Mucosa of descending colon (tissue), 3 donors: ENCODE measurements at places on chromosomes 1 and 21. TPM values are rescaled to one million over a fixed set of nuclear protein-coding genes. Genes with fewer than 3 reads are reported as not detected.

DNA sequence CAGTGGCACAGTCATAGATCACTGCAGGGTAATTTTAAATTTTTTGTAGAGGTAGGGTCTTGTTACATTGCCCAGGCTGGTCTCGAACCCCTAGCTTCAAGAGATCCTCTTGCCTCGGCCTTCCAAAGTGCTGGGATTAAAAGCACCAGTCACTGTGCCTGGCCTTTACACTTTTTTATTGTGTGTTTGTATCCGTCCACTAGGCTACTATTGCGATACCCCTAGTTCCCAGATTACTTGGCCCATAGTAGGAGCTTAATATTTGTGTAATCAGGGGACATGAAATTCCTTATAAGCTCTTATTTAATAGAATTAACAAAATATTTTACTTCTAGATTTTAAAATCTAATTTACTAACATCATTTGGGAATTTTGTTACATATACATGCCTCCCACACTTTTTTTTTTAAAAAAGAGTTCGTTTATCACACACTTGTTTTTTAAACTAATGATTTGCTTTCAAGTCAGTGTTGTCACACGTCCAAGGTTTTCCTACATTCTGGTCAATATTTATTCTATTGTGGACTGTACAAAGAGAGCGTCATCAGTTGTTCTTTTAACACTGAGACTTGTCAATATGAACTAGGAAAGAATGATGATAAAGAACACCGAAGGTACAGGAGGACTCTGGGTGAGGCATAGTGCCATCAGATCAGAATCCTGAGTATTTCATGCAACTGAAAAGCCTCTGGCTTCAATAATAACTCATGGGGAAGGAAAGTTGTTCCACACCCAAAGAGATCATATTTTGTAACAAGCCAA lies 63.7 kb downstream of the LEPR start:
- DNase-seq, result no peak

GRCh38 chr1:99606306-99606705 lies 39.6 kb upstream of the PALMD start:
- DNase-seq, result no peak

DNA sequence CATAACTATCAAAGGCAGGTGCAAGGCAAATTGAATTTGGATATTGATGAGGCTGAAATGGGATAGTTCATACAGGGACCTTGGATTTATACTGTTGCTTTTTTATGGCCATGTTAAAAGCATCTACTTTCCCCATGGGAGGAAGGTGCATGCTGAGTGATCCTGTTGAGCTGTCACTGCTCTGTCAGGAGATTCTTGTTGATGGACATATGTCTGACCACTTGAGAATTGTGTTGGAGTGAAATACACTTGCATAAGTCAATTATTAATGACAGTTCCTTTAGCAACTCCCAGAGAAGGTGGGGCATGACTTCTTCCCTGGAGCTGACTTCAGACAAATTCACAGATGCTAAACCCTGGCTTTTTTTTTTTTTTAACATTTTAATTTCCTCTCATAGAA lies 58.4 kb upstream of the DYNLT5 start:
- no peak for DNase-seq

DNA sequence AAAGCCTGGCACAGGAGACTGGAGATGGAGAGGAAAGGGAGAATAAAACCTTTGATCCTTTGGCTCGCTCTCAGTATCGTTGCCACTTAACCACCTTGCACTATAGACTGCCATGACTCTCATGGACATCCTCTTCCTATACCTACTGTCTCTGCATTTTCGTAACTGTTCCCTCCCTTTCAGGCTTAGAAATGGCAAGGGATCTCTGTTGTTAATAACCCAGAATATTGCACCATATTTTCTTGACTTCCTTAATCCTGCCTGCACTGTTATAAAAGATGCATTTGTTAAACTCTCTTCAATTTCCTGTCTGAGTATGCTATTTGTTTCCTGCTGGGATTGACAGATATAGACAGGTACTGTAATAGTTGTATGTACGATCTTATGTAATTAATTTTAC lies 38.6 kb downstream of the CYYR1 start:
- no peak for DNase-seq

DNA sequence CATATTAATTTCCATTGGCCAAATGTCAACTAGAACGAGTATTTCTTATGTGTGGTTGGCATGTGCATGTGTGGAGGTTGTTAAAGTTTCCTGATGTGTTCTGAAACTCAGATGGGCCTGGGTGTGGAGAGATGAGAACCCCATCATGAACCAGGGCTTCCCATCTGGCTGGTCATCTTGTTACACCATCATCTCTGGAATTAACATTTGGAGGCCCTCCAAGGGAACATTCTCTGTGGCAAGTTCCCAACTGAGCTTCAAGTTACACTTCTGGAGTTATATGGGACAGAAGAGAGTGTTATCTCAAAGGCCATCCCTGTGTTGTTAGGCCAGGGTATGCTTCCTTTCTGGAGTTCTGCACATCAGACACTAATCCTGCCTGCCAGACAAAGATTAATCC lies 183.6 kb downstream of the TTLL7 start:
- no peak for DNase-seq

DNA sequence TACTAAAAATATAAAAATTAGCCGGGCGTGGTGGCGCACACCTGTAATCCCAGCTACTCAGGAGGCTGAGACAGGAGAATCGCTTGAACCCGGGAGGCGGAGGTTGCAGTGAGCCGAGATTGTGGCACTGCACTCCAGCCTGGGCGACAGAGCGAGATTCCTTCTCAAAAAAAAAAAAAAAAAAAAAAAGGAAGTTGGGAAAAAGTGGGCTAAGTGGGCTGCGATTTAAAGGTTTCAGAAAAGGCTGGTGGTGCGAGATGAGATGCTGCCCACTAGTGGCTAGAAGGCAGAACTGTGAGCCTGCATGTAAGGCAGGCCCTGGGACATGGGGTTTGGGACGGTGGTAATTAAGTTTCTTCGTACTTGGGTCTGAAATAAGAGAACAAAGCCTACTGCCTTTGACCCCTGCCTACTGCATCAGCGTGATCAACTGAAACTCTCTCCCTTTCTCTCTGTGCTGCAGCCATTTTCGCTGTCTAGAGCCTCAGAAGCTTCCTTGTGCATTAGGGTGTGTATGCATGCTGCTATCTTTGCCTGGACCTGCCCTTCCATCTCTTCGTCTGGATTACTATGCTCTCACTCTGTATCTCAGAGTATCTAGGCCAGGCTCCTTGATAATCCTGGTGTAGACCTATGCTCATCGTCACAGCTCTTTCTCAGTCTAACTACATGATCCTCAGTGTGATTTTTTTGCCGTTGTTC lies 12.4 kb downstream of the FMOD start:
- DNase-seq, result peak; percentile 78

Gene IGSF3
- total RNA-seq, result 20.9 TPM

Gene HPDL
- total RNA-seq, result 2.1 TPM

Gene LCE1A
- not detected for total RNA-seq
